Stimulated activated CD4-positive, alpha-beta T cell treated with anti-CD3 and anti-CD28 coated beads, Interleukin-4, amount 100 ng/mL, for 4 hours (primary cell): ENCODE measurements at places on chromosomes 2 and 18.

DNA sequence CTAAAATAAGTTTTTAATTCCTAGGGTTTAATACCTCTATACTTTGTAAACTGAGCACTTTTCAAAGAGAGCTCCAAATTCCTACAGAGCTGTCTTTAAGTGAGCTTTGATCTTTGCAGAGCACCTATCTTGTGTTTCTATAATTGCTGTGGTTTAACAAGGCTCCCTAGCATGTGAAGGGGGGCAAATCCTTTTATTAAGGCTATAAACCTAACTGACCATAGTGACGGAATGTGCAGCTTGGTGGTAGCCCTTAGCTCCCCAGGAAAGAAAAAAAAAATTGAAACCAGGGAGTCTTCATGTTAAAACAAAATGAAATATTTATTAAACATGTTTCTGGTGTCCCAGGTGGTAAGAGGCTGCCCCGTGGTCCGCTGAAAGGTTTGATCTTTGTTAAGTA is 78.6 kb upstream of the ETAA1 start:
- DNase-seq: no peak

GRCh38 chr2:85668009-85668856 is at the start of gene SFTPB:
Gene SFTPB, minus strand, starts transcription at chr2:85668199. Its CDS starts 16 bp downstream, at chr2:85668183.
- no peak for DNase-seq

DNA sequence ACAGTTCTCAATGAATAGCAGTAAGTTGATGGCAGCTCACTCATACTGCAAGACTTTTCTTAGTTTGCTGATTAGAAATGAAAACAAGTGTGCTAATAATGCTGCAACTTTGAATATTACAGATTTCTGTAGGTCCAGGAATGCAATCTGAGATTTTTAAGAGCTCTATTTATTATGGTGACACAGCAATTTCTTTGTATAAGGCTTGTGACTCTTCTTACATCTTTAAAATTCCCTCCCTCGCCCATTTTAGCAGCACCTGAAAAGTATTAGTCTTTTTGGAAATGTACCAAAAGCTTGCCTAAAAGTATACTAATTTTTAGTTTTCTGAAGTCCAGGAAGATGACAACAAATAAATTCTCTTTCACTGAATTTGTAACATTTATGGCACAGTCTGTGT is 4.4 kb upstream of the HTR2B start:
- no peak for DNase-seq

- DNase-seq: no peak
These were observed 16.3 kb upstream of the LYG1 start for GRCh38 chr2:99317161-99317872.

- DNase-seq: no peak
These were observed 117.6 kb downstream of the ZNF407 start for GRCh38 chr18:74715306-74715705.

GRCh38 chr18:38263066-38263465 is 697.5 kb upstream of the CELF4 start:
- DNase-seq: no peak

GRCh38 chr2:202149155-202149762 is 76.2 kb downstream of the KIAA2012 start:
- no peak for DNase-seq

DNA sequence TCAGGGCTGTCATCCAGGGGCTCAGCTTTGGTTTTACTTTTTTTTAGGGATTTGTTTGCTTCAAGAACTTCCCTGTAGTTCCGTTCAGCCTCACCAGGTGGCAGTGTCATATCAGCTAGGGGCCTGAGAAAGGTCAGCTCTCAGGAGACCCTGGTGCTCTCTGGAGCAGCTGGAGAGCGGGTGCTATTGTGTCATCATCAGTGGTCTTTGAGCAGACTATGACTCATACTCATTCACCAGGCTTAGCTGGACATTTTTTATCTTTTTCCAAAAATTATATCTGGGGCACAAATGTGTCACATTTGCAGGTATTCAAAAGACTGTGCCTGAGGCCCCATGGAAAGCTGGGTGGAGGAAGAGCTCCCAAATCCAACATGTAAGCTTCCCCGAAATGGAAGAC is 24.4 kb downstream of the ZNF892 start:
- no peak for DNase-seq

GRCh38 chr2:224284134-224284946 is 117.6 kb downstream of the FAM124B start:
- no peak for DNase-seq

GRCh38 chr2:182445391-182445965 is 18.6 kb upstream of the PDE1A start:
- no peak for DNase-seq

- no peak for DNase-seq
These were observed 1.7 kb downstream of the RBMS1 start for GRCh38 chr2:160491911-160492371.

DNA sequence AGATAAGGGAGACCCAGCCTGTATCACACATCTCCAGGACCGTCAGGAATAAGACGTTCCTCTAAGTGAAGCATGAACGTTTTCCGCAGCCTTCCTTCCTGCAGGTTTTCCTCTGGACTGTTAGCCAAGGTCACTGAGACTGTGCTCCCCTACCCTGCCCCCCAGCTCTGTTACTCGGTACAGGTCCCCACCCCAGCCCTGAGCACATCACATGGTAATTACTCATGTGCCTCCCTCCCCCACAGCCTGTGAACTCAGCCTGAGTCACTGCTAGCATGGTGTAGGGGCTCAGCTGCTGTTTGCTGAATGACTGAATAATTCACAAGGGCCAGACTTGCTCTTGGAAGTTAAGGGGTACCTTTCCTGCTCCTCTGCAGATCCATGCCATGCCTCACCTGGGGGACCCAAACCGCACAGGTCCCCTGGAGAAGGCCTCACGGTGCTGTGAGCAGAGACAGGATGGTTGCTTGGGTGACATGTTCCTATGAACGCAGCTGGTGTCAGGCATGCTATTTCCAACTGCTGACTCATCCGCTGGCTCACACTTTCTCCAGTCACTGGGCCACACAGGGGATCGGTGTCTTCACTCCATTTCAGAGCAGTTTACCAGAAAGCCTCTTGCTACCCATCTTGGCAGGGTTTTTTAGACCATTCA is 88.2 kb downstream of the PLB1 start:
- peak; percentile 86 for DNase-seq

- DNase-seq: peak; percentile 24
These were observed at the start of gene KRTCAP3 for GRCh38 chr2:27441958-27442919. Gene KRTCAP3, plus strand, starts transcription at chr2:27442381. Its CDS starts 32 bp downstream, at chr2:27442413.

DNA sequence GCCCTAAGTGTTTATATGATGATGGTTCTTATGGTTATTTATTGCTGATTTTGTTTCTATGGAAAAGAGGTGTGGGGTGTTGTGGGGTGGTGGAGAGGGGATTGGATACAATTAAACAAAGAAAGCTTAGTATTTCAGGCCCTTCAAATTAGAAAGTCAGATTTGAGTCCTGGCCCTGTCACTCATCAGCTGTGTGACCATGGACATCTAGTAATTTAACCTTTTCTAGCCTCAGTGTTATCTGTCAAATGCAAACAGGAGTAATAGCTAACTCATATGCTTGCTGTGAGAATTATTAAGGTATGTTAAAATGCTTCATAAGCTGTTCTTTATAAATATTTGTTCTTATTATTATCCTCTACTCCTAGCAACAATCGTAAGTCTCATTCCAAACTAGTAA is 2.1 kb upstream of the MEMO1 start:
- DNase-seq: no peak

GRCh38 chr2:180664507-180664906 is 315.9 kb upstream of the UBE2E3 start:
- DNase-seq: no peak

GRCh38 chr18:77078690-77079070 is 53.9 kb downstream of the MBP start:
- DNase-seq: no peak

- DNase-seq: no peak
These were observed 64.7 kb downstream of the SKA1 start for GRCh38 chr18:50439460-50440015.

- DNase-seq: no peak
These were observed 68.2 kb downstream of the ZSWIM2 start for GRCh38 chr2:186780701-186781316.

DNA sequence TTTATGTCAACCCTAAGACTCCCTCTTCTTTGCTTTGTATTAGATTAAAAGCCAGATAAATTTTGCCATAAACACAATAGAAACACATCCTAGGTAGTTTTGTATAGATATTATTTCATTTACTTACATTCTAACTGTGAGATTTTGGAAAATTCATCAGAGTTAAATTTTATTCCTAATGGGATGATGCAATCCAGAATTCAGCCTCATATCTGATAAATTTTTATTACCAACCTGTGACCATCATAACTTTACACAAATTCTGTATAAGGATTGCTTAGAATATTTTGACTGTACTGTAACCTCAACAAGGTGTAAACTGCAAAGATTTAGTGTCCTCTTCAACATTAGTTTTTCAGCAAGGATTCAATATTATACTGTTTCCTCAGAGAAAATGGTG is 4.4 kb downstream of the SLC5A7 start:
- no peak for DNase-seq

GRCh38 chr2:120167272-120167671 is 55.9 kb downstream of the TMEM185B start:
- DNase-seq: no peak

DNA sequence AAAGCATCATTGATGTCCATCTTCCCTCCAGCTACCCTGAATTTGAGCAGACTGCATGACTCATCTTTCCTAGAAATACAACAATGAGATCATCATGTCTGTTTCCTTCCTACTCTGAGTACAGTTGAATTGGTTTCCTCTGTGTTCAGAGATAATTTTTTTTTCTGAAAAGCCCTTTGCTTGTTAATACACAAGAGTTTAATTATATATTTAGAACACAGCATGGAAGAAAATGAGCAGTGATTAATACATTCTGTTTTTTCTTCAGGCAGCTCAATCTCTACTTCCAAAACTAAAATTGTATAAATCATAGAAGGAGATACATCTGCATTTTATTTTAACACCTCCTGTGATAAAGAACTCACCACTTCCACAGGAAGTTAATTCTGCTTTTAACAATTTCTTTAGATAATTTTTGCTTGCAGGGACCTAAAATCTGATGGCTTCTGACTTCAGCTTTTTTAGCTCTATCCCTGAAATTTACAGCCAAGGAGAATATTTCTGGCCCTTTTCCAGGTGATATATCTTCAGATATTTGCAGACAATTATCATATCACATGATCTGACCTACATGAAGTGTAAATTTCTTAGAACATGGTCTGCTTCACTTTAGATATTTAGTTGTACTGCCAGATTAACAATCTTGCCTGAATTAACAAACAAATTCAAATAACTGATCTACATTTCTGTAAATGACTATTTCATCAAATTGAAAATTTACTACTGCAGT is 249.0 kb downstream of the TRIB2 start:
- no peak for DNase-seq

- DNase-seq: no peak
These were observed 574.1 kb downstream of the XIRP2 start for GRCh38 chr2:167462379-167462778.

- DNase-seq: no peak
These were observed 3.6 kb downstream of the EIF5B start for GRCh38 chr2:99340669-99341236.

DNA sequence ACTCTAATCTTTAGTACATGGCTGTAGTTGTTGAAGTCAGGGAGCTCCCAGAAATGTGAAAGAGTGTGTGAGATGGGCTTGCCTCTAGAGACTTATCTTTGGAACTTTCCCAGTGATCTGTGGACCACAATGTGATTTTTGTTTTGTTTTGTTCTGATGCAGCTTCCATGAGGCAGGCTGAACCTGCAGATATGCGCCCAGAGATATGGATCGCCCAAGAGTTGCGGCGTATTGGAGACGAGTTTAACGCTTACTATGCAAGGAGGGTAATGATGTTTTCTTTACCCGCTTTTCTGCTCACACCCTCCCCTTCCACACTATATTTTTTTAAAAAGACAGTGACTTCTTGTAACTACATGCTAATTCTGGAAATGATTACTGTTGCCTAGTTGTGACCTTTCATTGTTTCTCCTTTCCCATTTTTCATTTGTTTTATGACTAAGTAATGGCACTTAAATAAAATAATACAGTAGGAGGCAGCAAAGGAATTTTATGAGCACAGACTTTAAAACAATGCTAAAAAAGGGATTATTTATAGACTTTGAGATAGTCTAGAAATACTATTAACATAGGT is 29.3 kb downstream of the BCL2L11 start:
- no peak for DNase-seq

- no peak for DNase-seq
These were observed 35.4 kb upstream of the NT5DC4 start for GRCh38 chr2:112685271-112685884.

DNA sequence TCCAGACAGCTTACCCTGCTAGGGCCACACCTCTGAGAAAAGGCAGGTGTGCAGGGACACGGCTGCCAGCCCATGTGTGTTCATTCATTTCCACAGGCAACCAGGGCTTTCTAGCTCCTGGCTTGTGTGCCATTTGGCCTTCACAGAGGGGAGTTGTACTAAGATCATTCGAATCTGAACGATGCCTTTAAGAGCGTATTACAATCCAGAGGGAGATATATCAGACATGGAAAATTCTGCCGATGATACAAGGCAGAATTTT is 64.2 kb upstream of the OTOF start:
- no peak for DNase-seq
